ENCODE measurements at places on chromosomes 11 and 22. TPM values are rescaled to one million over a fixed set of nuclear protein-coding genes. Genes with fewer than 3 reads are reported as not detected.

- DNase-seq = no peak
These were observed 8.9 kb downstream of the SCGB1A1 start for GRCh38 chr11:62427630-62428233.

DNA sequence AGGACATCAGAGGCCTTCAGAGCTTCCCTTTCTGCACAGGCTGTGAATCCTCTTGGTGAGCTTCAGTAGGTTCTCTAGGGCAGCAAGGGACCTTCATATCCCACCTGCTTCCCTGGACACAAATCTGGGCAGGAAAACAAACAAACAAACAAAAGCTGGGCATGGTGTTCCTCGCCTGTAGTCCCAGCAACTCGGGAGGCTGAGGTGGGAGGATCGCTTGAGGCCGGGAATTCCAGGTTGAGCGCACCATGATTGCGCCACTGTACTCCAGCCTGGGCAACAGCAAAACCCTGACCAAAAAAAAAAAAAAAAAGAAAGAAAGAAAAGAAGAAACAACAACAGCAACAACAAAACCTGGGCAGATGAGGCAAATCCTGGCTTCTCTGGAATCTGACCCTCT, 92.9 kb downstream of the CEP164 start:
- no peak for DNase-seq

GRCh38 chr22:42945736-42946135, 69.2 kb downstream of the PACSIN2 start:
- DNase-seq = no peak

GRCh38 chr22:33329398-33329797, 271.2 kb upstream of the SYN3 start:
- peak; percentile 33 for DNase-seq

GRCh38 chr11:128614026-128614425, 26.7 kb upstream of the ETS1 start:
- DNase-seq = no peak

- no peak for DNase-seq
These were observed 222.8 kb downstream of the DDX10 start for GRCh38 chr11:108887436-108888238.

DNA sequence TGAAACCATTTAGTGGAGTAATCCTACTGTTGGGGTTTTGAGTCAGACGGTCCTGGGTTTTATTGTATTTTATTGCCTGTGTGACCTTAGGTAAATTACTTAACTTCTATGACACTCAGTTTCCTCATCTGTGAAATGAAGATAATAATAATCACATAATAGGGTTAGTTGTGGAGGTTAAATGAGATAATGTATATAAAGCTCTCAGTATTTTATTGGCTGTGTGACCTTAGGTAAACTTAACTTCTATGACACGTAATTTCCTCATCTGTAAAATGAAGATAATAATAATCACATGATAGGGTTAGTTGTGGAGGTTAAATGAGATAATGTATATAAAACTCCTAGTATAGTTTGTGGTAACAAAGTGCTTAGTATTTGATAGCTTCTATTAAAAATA, 13.2 kb downstream of the BARX2 start:
- no peak for DNase-seq

DNA sequence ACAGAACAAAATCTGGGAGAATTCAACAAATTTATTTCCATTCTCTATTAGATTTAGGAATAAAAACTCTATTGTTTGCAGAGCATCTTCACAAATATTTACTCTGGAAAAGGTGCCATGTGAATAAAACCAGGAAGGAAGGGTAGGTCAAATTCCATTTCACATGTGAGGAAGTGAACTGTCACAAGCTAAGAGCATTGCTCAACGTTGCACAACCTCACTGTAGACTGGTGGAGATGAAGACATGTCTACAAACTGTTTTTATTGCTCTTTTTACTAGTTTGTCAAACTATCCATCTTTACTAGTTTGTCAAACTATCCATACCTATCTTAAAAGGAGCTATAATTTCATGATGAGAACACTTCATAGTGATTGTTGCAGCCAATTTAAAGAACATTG, 236.4 kb downstream of the CNTN5 start:
- peak; percentile 25 for DNase-seq

GRCh38 chr11:117789241-117789640, 7.8 kb downstream of the DSCAML1 start:
- no peak for DNase-seq

GRCh38 chr11:35553021-35553420, 27.6 kb upstream of the PAMR1 start:
- DNase-seq = no peak

DNA sequence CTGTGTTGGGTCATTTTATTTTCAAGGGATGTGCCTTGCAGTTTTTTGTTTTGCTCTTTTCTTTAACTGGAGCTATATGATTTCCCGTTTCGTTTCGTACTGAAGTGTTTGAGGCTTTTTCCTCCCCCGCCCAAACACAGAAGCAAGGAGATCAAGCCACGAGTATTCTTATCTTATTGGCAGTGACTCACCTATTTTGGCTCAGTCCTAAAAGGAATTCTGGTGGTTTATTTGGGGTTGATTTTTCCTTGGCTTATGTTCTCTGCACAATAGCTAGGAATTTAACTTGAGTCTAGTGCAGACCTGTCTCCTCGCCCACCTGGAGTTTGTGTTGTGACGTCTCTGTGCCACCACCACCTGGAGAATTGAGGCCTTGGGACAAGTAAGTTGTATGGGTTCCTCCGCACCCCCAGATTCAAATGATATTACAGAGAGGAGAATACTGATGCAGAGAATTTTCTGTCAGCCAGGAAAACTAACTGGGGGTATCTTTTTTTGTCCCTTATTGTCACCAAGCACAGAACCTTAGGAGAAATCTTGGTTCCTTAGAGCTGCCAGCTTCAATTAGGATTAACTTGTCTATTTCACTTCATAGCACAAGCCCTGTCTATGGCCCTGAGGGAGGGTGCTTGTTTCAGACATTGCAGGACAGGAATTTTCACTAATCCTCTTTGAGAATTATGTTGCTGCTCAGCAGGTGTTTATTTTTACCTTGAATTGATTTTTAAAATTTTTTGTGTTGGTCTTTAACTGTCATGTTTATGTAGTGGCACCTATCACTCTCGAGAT, 90.4 kb upstream of the BIRC3 start:
- DNase-seq = peak; percentile 14

DNA sequence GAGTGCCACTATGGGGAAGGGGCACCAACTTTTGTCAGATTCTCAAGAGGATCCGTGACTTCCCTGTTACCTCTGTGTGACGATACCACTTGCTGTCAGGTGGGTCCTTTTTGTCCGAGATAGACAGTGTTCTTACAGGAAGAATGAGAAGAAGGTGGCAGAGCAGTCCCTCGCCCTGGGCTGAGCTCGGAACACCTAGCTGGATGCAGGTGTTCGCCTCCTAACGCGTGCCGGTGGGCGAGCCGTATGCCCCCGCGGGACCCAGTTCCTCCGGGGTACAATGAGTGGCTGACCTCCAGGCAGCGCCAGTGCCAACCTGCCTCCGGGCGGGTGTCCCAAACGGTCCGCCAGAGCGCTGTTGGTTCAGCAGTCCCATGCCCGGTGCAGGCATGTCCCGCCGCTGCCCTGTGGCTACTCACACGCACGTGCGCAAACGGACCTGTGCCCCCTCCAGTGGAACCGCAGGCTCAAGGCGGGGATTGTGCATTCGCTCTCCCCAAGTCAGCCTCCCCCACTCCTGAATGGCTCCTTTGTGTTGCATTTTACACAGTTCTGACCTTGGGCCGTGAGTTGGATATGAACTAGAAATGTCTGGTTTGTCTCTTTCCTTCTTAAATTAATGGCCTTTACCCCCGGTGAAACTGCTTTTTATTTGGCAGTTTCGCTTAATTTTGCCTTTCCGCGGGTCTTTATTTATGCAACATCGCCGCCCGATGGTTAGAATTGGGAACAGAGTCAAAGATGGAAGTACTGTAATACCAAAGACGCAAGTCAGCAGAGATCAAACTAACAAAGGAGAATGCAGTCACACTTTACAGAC, 1.1 kb upstream of the ABTB2 start:
- peak; percentile 80 for DNase-seq

- DNase-seq = no peak
These were observed 35.6 kb downstream of the RTL6 start for GRCh38 chr22:44462246-44463010.

GRCh38 chr22:36797911-36798673, 18.7 kb downstream of the PVALB start:
- DNase-seq = no peak

- DNase-seq = no peak
These were observed 19.0 kb downstream of the LINC01488 start for GRCh38 chr11:69500285-69501120.

- no peak for DNase-seq
These were observed 278.4 kb upstream of the PDGFD start for GRCh38 chr11:104442321-104442720.

GRCh38 chr11:36451045-36451444, 59.0 kb downstream of the TRAF6 start:
- no peak for DNase-seq

DNA sequence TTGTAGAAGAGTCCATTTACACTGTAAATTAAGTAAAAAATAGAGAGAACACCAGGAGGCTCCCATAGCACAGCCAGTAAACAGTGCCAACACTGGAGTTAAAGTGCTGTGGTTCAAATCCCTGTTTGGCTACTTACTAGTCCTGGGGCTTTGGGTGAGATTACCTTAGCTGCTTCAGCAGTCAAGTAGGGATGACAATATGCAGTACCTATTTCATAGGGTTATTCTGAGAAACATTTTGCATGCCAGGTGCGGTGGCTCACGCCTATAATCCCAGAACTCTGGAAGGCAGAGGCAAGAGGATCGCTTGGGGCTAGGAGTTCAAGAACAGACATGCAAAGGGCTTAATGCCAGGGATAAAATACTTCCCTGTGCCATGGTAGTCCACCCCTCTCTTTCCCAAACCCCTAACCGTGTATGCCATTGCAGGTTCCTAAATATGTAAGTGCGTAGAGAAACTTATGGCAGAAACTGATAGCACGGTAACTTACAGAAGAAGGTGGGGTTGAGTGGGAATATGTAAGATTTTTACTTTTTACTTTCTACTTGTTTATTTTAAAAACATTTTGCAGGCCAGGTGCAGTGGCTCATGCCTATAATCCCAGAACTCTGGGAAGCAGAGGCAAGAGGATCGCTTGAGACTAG, 86.4 kb upstream of the PICALM start:
- no peak for DNase-seq

DNA sequence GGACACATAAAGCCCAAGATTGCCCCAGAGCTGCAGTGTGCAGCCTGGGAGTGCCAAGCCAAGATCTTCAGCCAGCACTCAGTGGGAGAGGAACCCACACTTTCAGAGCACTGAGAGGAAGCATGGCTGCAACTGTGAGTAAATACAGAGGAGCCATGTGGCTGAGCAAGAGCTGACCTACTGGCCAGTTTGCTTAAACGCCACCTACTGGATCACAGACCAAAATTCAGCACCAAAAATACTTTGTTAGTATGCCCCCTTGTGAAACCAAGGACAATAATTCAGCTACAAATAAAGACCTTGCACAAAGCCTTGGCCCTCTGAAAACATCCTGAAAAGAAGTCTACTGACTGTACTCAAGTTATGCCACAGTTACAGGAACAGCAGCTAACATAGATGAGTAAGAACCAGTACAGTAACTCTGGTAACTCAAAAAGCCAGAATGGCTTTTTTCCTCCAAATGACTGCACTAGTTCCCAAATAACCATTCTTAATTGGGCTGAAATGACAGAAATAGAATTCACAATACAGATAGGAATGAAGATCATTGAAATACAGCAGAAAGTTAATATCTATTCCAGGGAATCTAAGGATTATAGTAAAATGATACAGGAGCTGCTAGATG, 10.1 kb upstream of the OR4A15 start:
- no peak for DNase-seq

DNA sequence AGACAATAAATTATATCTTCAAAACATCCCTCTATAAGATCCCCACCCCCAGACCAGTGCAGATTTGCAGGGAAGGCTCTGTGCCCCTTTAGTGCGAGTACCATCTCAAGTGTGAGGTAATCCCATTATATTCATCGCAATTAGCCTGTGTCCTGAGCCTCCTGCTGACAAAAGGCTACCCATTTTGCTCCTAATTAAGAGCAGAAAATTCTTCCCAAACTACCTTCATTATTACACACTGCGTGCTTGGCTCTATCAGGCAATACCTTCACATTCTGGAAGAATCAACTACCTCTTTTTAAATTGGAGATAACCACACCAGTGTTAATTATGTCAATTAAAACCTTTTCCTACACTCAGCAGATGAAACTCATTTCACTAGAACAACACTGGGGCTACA, 1133.4 kb upstream of the CCDC90B start:
- no peak for DNase-seq

DNA sequence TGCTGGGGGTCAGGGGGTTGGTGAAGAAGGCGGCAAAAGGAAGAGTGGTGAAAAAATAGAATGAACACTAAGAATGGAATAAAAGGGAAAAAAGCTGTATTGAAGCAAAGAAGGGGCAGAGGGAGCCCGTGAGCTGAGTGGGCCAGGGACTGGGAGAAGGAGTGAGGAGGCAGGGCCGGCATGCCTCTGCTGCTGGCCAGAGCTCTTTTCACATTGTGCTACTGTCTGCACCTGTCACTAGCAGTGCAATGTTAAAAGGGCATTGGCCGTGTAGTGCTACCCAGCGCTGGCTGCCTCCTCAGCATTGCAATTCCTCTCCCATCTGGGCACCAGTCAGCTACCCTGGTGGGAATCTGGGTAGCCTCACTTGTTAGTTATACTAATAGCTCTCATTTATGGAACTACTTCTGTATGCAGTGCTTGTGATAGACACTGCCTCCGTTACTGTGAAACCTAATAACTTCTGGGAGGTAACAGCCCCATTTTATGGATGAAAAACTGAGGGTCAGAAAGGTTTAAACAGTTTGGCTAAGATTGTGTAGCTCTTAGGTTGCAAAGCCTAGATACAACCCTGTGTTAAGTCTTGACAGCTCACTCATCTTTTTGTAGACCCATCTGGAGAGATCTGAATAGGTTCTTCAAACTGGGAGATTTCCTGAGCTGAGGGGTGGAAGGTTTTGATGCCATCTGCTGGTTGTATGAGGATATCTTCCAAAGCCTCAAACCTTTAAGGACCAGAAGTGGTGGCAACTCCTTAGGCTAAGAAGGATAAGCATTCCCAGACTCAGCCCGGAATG, 8.5 kb downstream of the YPEL4 start:
- no peak for DNase-seq

Gene APOBEC3C
- 28.6 TPM for total RNA-seq

Gene RFPL2
- 0.14 TPM for total RNA-seq

Gene NAALADL1
- 10.4 TPM for total RNA-seq

Gene OR52H1
- not detected for total RNA-seq

Gene PLEKHB1
- 58.1 TPM for total RNA-seq

Gene DUSP8
- total RNA-seq = 35.6 TPM

Gene C11orf97
- total RNA-seq = not detected

Gene SLC22A6
- not detected for total RNA-seq

Gene HMGXB4
- 15.8 TPM for total RNA-seq

Gene RAD9A
- total RNA-seq = 45.0 TPM

Data from mucosa of gallbladder (tissue), 1 donor.